ENCODE measurements at places on chromosomes 2 and 18.

DNA sequence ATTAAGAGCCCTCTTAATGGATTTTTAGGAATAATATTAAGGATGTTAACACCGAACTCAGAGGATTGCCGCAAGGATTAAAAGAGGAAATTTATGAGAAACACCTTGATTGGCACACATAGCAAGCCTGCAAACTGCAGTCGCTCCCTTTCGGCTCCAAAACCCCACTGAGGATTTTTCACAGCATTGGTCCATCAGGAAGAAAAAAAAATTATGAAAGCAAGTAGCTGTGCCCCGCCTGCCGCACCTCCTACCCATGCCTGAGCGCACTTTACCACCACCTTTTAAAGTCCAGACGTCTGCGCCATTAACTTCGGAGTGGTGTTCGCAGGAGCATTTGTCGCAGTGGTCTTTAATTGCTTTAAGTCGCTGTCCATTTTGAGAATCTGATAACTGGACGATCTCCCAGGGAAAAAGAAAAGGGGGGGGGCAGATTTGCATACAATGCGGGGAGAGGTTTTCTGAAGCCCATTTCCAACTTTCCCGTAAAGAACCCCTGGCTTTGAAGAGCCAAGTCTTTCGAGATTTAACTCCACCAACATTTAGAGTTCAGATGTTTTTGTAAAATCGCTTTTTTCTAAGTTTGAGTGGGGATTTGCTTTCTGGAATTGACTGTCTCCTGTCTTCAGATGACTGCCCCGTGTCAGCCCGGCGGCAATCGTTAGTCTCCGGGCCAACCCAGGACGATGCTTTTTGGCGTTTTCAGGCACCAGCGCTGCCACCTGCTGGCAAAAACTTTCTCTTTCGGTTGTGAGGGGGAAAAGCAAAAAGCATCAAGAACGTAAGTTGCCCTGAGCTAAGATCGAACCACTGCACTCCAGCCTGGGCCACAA, 913 bp upstream of the TRABD2A start:
- peak; percentile 78 for DNase-seq

GRCh38 chr2:182821182-182821581, 45.3 kb downstream of the FRZB start:
- DNase-seq: no peak

- no peak for DNase-seq
These were observed 218.8 kb downstream of the BCL11A start for GRCh38 chr2:60334610-60335009.

DNA sequence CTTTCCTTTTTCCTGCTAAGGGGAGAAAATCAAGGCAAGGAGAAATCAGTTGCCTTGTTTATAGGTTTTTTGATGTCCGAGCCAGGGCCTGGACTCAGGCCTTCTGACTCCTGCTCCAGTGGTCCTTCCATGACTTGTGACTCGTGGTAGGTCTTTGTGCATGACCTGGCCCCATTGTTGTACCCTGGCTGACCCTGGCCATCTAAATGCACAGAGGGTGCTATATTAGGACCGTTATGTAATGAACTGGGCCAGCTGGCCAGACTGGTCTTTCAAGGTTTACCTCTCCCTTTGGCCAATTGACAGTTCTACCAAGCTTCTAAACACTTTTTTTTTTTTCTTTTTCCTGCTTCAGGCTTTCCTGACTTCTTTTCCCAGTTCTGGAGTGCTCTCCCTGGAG, 81.1 kb downstream of the SETBP1 start:
- no peak for DNase-seq

DNA sequence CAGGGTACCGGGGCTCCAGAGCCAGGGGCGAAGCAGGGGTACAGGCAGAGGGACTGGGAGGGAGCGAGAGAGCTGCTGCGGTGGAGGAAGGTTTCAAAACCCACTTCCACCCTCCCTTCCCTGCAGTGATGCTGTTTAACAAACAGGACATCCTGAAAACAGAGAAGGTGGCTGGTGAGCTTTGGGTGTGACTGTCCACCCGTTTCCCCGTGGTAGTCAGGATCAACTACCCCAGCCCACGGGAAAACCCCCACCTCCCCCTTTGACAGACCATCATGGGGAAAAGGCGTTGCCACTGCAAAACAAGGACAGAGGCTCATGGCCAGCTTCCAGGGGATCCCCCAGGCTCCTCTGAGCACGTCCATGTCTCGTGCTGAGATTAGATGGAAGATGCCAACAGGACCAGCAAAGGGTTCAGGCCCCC, 12.9 kb downstream of the TMEM185B start:
- DNase-seq: no peak

DNA sequence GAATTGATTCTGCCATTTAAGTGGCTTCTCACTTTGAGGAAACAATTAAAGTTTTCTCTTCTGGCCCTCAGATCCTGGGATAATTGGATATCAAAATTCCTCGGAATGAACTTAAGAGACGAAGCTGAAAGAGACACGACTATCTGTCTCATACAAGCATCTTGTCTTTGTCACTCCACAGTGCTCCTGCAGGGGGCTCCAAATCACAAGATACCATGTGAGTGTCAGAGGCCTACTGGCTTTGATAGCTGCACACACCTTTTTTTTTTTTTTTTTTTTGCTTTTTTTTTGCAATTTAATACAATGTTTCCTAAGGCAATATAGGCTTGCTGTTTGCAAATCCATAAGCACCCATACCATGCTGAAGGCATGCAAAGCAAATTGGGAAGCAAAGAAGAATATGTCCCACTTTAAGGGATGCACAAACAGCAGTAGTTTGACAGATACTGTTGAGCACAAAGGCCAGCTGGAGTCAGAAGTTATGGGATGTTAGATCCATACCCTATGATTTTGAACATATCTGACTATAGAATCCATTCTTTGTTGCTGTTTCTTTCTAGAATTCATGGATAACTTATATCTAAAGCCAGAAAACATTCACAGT, 109.0 kb upstream of the CBLN2 start:
- DNase-seq: peak; percentile 70

GRCh38 chr2:216139884-216140283, 30.7 kb downstream of the XRCC5 start:
- DNase-seq: peak; percentile 24

GRCh38 chr18:10121786-10122515, 208.1 kb downstream of the VAPA start:
- DNase-seq: no peak

DNA sequence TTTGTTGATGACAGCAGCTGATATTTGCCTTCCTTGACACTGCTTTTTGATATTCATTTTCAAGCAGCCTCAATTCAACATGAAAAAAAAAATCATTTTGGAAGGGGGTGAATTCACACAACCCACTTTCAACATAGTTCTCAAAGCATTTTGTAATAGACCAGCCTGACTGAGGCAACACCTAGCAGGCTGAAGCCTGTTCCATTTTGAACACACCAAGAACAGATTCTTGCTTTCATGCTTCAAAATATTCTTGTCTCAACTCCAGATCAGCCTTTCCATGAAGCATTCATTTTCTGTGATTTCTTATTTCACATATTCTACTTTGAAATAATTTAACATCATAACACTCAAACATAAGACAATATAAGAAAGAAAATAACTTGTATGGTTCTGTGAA, 812.6 kb upstream of the POU3F3 start:
- DNase-seq: no peak

DNA sequence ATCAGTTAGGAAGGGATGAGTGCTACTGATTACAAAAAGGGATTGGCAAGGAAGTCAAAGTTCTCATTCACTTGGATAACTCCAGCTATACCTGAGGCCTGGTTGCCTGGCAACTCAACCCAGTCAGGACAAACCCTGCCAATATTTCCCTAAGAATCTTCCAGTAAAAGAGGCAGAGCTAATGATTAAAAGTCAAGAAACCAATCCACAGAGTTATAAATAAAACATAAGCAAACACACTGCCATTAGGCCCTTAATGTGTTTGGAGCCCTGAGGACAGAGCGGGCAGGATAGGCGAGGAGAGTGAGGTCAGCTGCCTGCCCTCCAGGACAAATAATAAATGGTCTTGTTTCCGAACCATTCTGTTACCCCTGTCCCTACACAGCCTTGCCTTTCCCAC, 215.6 kb upstream of the NABP1 start:
- DNase-seq: no peak

DNA sequence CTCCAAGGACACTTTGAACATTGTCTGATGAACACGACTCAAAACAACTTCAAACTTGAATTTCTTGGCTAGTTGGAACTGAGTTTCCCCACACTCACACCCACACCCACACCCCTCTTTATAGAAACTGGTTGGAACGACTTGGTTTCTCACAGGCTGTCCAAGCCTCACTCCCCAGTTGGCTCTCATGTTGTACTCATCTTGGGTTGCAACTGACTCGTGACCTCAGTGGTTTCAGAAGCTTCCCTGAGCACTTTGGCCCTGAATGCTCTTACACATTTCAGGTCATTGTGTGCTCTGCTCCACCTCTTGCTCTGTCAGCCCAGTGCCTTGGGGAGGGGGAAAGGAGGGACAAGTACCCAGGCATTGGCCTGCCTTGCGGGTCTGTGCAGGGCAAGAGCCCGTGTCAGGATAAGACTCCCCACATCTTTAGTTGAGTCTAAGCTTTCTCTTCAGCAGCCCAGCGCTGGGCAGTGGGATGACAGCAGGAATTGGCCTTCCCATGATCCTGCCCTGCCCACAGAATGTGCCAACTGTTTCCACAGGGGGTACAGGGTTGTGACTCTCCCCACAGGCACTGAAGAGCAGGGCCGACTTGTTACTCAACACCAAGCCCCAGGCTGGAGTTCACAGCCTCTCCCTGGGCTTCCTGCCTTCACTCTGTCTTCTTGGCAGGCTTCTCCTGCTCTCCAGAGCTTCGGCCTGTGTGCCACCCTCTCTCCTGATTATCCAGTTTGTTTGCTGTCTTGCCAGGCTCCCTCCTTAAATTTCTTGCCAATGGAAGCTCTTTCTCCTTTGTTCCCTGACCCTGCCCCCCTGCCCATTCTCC, 104.6 kb downstream of the RTN4 start:
- no peak for DNase-seq

GRCh38 chr2:96949701-96950350, 36.6 kb downstream of the FAM178B start:
- no peak for DNase-seq

DNA sequence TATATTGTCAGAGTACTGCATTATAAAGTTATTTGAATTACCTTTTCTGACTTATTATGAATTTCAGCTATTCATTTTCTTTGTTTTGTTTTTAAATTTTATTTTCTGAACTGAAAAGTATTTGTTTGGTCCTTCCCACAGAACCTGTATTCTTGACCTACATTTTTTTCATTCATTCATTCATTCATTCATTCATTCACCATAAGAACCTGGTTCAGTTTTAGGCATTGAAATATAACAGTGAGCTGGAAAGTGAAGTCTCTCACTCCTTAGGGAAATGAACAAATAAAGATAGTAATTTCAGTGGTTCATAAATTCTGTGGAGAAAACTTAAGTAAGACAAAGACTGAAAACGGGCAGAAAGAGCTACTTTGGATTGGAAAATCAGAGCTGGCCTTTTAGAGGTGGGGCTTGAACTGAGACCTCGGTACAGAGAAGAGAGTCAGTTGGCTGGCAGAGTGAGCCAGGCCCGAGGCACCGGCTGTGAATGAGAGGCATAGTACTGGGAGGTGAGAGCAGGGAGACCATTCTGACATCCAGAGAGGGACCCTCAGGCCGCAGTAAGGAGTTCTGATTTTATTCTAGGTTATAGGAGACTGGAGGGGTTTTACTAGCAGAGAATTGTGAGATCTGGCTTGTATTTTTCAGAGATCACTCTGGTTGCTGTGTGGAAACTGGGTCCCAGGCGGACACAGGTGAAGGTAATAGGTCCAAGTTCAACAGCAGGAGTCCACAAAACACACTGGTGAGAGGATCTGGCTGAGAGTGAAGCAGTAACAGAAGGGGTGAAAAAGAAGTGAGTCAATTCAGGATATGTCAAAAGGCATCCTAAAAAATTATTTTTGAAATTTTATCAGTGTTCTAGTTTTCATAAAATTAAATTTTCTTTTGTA, 75.8 kb upstream of the FN1 start:
- DNase-seq: no peak

- DNase-seq: no peak
These were observed 342.4 kb upstream of the ETAA1 start for GRCh38 chr2:67054728-67055127.

DNA sequence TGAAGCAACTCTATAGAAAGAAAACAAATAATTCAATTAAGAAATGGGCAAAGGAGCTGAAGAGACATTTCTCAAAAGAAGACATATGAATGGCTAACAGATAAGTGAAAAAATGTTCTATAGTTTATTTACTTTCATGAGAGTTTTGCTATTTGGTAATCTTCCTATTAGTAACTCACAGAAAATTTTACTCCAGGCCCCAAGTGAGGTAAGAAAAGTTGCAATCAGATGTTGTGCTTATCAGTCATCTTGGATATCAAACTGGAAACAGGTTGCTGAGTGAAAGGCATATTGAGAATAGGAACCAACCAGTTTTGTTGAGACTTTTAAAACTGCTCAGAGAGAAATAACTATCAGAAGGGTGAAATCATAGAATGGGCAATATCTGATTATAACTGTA, 1179.0 kb upstream of the ACVR2A start:
- no peak for DNase-seq

DNA sequence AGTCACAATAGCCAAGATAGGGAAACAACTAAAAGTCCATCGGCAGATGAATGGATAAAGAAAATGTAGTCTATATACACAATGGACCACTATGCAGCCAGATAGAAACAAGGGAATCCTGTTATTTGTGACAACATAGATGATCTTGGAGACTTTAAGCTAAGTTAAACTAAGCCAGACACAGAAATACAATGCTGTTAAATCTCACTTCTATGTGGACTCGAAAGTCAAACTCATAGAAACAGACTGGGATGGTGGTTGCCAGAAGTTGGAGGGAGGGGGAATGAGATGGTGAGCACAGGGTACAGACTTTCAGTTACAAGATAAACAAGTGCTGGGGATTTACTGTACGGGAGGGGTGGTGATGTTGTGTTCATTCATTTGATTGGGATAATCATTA, 5.4 kb upstream of the CNDP1 start:
- DNase-seq: no peak

DNA sequence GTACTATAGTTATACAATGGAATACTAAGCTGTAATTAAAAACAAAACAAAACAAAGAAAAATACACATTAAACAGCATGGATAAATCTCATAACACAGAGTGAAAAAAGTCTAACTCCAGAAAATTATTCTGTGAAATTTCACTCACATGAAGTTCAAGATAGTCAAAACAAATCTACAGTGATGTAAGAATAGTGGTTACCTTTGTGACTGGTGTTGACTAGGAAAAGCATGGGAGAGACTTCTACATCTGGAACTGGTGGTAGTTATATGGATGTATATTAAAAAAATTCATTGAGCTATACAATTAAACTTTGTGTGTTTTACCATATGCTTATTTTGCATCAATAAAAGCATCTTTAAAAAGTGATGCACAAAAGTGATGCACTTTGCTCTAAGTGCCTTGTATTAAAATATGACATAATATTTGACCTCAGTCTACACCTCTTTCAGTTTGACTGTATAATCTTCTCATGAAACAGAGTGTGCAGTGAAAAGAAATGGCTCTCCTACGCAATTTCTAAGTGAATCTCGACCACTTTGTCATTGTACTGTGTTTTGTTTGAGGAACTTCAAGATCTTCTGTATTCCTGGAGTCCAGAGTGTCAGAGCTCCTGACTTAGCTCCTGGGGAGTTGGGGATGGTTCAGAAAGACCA, 28.0 kb downstream of the STAT4 start:
- DNase-seq: no peak

- no peak for DNase-seq
These were observed 453.1 kb downstream of the CMPK2 start for GRCh38 chr2:6412533-6413091.

All from D341Med (cell line).